Fibroblast of lung (primary cell): ENCODE measurements at places on chromosomes 4 and X. TPM values are rescaled to one million over a fixed set of nuclear protein-coding genes. Genes with fewer than 3 reads are reported as not detected.

The SPANXC gene
- total RNA-seq = not detected in 2 replicates

- no peaks in the 10 kb centered on the region for H3K36me3 ChIP-seq
- no peak overlapping the region for H3K4me3 ChIP-seq
- H3K27me3 ChIP-seq = no peaks in the 10 kb centered on the region
- H3K27ac ChIP-seq = no peak overlapping the region
Measured at GRCh38 chr4:89215736-89216135, 91.9 kb downstream of the GPRIN3 start.

The DLG3 gene
- total RNA-seq = 20.0 and 24.6 TPM in 2 replicates

GRCh38 chrX:49308604-49309269 is 5.3 kb downstream of the GAGE10 start:
- no peaks in the 10 kb centered on the region for H3K27me3 ChIP-seq
- DNase-seq = peak; percentile 19
- H3K36me3 ChIP-seq = no peaks in the 10 kb centered on the region
- peak overlapping the region; percentile 27 for H3K4me3 ChIP-seq
- H3K27ac ChIP-seq = no peak overlapping the region

- H3K27ac ChIP-seq = no peak overlapping the region
- H3K4me1 ChIP-seq = no peaks in the 10 kb centered on the region
- DNase-seq = no peak
- H3K36me3 ChIP-seq = no peaks in the 10 kb centered on the region
- no peaks in the 10 kb centered on the region for H3K27me3 ChIP-seq
Measured at GRCh38 chrX:150148749-150149672, 210.7 kb upstream of the EOLA2 start.

The RAB40AL gene
- 0.26 and 0.33 TPM in 2 replicates for total RNA-seq

DNA sequence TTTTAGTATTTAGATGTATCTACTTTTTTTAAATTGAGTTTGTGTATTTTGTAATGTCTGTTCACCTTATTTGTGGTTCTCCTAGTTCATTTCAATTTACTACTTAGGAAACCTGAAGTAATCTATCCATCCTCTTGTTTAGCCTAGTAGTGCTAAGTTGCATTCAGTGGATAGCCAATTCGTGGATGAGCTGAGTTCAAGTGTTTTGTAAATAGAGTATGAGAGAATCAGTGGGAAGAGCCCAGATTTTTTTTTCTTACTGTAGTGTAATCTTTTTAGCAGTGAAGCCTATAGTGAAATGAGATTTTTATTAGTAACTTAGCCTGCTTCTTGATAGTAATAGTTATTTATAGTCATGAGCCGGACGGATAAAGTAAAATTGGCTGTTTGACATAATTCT is 21.7 kb downstream of the STAG2 start:
- H3K27me3 ChIP-seq = no peaks in the 10 kb centered on the region

- no peak overlapping the region for H3K27ac ChIP-seq
- no peaks in the 10 kb centered on the region for H3K36me3 ChIP-seq
- peak; percentile 2 for DNase-seq
- H3K4me1 ChIP-seq = no peaks in the 10 kb centered on the region
- no peaks in the 10 kb centered on the region for H3K27me3 ChIP-seq
Measured at GRCh38 chr4:31557437-31557836, 837.3 kb downstream of the PCDH7 start.

DNA sequence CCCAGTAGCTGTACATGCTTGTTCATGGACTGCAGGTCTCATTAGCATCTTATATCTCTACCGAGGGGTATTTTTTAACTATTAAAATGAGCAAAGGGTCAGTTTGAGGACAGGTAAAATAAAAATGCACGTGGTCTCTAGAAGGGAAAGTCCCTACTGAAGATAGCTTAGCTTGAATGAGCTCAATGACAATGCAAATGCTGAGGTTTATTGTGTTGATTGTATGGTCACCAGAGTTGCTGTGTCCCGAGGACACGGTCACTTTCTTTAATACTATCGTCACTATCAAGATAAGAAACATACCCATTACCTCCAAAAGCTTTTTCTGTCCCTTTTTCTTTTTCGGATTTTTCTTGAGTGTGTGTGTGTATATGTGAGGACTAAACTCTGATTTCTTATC is 250.5 kb upstream of the PRKX start:
- H3K4me1 ChIP-seq = no peaks in the 10 kb centered on the region
- no peak overlapping the region for H3K4me3 ChIP-seq
- no peak for DNase-seq
- H3K36me3 ChIP-seq = no peaks in the 10 kb centered on the region
